ENCODE measurements at places on chromosomes 5 and 9.

GRCh38 chr9:77830618-77831285 is 182.6 kb upstream of the GNA14 start:
- DNase-seq: no peak

DNA sequence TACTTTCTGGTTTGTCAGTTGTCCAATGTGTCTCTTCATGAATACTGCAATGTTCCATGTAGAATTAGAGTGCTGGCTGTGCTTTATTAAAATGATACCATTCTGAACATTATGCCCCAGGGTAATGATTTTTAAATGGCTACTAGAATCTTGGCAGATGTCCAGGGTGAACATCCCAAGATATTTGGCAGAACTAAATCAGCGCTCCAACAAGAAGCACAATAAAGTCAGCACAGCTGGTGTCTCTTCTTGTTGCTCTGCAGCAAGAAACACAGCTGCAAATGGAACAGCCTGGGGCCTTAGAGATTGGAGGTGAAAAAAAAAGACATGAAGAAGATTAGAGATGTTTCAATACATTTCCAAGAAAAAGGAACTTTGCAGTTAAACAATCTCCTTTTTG is 248.3 kb downstream of the CDH18 start:
- DNase-seq: no peak

DNA sequence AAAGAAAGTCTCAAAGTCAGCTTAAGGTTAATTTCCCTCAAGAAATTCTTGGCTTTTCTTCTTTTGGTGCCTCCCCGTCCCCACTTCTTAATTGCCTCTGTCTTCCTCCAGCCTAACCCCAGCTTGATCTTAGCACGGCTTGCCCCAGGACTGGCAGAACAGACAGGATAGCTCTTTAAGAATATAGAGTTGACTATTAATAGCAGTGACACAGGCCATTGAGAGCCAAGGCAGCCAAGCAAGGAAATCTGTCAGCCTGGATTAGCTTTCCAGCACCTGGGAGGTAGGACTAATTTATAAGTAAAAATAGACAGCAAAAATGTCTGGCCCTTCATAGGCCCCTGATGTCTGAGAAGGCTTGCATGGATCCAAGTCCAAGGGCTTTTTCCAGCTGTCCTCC is 384.6 kb upstream of the SLC30A5 start:
- no peak for DNase-seq

- no peak for DNase-seq
Observed at GRCh38 chr9:89669361-89669842, 64.6 kb downstream of the GADD45G start.

DNA sequence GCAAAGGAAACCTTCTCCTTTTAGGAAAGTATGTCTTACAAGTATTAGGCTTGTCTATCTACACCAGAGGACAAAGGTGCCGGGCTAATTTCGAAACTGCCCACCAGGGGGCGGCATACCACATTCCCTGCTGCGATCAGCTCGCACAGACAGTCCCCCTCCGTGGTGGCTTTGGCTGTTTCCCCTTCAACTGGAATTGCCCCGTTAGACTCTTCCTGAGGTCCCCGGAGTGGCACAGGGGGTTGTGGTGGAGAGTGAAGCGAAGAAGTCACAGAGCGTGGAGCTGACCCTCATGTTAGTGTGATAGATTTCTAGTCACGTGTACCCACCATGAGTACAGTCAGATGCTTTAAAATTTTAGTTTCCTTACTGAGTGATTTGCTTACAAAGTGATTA is 17.5 kb downstream of the PTTG1 start:
- DNase-seq: peak; percentile 74

DNA sequence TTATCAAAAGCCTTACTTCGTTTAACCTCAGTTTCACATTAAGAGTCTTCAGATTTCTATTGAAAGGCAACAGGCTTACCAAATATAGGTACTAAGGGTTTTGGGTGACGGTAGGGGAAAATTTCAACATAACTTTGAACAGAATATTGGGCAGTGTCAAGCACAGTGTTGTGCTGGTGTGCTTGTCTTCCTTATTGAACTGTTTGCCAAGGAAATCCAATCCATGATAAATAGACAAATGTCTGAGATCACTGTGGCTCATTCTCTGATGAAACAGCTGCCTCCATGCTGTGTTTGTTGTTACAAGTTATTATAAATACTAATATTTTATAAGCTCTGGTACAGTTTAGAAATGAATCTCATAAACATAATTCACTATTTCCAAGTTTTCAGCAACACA is 730.1 kb downstream of the NR2F1-AS1 start:
- no peak for DNase-seq

DNA sequence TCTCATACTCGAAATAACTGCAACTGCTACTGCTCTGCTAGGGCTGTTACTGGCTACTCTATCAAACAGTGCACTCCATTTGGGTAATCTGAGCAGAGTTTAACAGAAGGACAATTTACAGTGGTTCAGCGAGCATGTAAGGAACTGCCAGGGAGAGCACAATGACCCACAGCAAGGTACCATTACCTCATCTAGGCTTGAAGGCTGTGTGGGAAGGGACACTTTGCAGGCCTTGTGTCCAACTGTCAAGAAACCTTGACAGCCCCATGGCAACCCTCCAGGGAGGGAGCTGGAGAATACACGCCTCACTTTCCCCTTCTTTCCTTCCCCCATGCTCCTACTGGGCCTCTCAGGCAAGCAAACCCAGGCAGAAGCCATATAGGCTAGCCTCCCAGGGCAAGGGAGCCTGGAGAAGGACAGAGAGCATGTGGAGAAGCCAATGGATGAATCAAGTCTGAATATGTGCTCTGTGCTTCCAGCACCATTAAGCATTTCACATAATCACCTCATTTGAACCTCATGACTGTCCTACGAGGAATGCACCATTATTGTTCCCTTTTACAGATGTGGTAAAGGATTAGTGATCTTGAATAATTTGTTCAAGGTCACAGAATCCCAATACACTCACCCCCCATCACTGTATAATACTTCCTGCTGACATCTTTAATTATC is 49.9 kb upstream of the JAK2 start:
- DNase-seq: no peak

Data from stimulated activated CD4-positive, alpha-beta T cell treated with anti-CD3 and anti-CD28 coated beads, Interleukin-15, amount 100 ng/mL, for 48 hours (primary cell).